Epithelial cell of alveolus of lung (primary cell): ENCODE measurements at places on chromosomes 2 and 18. TPM values are rescaled to one million over a fixed set of nuclear protein-coding genes. Genes with fewer than 3 reads are reported as not detected.

The VWC2L gene
- not detected in 2 replicates for total RNA-seq

The SERPINB11 gene
- not detected in 2 replicates for total RNA-seq

The NEB gene
- total RNA-seq, result 0.91 and 1.9 TPM in 2 replicates

The C2orf92 gene
- total RNA-seq, result 0.16 and 0.39 TPM in 2 replicates

The MOGAT1 gene
- total RNA-seq, result not detected in 2 replicates

The SLC19A3 gene
- total RNA-seq, result 1.0 and 1.9 TPM in 2 replicates

The ZNF638 gene
- total RNA-seq, result 40.3 and 76.5 TPM in 2 replicates

The SPDYA gene
- total RNA-seq, result 0.13 TPM in 1 of 2 replicates, not detected in the other

The RAB6D gene
- total RNA-seq, result under 0.01 TPM in 1 of 2 replicates, not detected in the other

The CXCR1 gene
- not detected in 2 replicates for total RNA-seq

The PLEK gene
- not detected in 2 replicates for total RNA-seq

The VAMP8 gene
- total RNA-seq, result 3.2 and 13.1 TPM in 2 replicates

The MPPE1 gene
- 14.2 and 40.8 TPM in 2 replicates for total RNA-seq

The IL37 gene
- total RNA-seq, result not detected in 2 replicates

The IL1RL1 gene
- total RNA-seq, result 2.1 and 108 TPM in 2 replicates

The C2orf80 gene
- total RNA-seq, result not detected in 2 replicates

The FTCDNL1 gene
- 0.39 TPM in 1 of 2 replicates, not detected in the other for total RNA-seq

The UGT1A4 gene
- total RNA-seq, result not detected in 2 replicates

The LYPD1 gene
- 0.64 and 26.1 TPM in 2 replicates for total RNA-seq

The ICOS gene
- not detected in 2 replicates for total RNA-seq

The SERPINB10 gene
- total RNA-seq, result not detected in 2 replicates

The LHCGR gene
- 0.39 TPM in 1 of 2 replicates, not detected in the other for total RNA-seq

The LRRTM4 gene
- total RNA-seq, result not detected in 2 replicates

The CNRIP1 gene
- total RNA-seq, result 25.4 and 39.2 TPM in 2 replicates
